Left colon (tissue), 2 donors: ENCODE measurements at places on chromosomes 6 and 20.

DNA sequence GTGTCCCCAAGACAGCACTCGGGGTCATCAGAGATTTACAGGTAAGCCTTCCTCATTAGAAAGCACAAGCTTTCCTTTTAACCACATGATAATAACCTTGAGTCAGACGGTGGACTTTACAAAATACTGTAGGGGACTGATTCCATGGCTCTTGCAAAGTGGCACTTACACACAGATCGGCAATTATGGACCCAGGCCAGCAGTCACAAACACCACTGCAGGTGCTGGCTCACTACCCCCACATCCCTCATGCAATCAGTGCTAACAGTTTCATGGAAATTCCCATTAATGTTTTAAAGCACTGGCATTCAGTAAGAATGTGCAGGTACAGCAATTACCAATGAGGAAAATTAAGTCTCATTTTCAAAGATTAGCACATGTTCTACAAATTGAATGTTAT lies 516.5 kb downstream of the PRKN start:
- DNase-seq = no peak

DNA sequence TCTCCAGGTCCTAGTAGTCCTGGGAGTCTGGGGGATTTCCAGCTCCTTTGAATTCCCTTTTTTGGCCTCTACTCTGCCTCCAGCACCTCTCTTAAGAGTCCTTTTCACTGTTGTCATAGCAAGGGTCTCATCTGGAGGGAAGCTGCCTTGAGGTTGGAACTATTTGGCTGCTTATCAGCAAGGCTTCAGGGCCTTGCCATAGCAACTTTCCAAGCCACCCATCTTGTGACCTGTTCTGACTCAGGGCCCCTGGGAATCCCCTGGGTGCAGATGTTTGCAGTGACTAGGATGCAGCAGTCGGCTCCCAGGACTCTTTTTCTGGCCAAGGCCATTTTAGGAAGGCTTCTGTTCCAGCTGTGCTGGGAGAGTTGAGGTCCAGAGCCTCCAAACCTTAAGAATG lies 12.4 kb downstream of the PKIG start:
- no peak for DNase-seq

- no peak for DNase-seq
Measured at GRCh38 chr20:23135449-23136420, 49.6 kb upstream of the CD93 start.

DNA sequence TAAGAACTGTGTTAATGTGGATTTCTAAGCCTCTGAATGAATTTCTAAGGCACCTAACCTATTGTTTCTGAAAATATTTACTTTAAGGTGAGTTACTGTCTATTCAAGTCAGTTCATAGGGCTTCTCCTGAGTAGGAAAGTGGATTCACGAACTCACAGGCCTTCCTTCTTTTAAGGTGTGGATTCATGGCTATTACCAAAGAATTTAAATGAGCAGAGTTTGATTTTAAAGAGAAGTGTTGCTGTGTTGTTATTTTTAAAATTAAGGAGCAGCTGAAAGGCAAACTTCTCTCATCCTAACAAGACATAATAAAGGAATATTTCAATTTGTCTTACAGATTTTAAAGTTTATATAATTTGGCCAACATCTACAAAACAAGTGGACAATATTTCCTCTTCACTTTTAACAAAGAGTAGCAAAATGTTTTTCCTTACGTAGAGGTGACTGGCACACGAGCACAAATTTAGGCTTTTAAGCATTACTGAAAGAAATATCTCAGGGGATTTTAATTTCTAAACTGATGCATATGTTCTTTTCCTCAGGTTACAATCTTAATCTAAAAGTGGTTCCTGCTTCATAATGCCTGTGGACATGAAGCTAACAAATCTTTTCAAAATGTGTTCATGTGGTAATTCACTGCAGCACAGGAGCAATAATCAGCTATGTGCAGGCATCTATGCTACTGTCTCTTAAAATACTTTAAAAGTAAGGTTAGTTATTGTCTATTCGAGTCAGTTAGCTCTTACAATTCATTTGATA lies 602 bp upstream of the TSPYL4 start:
- no peak for DNase-seq

GRCh38 chr20:57013741-57014140 lies 252.7 kb downstream of the BMP7 start:
- DNase-seq = no peak

DNA sequence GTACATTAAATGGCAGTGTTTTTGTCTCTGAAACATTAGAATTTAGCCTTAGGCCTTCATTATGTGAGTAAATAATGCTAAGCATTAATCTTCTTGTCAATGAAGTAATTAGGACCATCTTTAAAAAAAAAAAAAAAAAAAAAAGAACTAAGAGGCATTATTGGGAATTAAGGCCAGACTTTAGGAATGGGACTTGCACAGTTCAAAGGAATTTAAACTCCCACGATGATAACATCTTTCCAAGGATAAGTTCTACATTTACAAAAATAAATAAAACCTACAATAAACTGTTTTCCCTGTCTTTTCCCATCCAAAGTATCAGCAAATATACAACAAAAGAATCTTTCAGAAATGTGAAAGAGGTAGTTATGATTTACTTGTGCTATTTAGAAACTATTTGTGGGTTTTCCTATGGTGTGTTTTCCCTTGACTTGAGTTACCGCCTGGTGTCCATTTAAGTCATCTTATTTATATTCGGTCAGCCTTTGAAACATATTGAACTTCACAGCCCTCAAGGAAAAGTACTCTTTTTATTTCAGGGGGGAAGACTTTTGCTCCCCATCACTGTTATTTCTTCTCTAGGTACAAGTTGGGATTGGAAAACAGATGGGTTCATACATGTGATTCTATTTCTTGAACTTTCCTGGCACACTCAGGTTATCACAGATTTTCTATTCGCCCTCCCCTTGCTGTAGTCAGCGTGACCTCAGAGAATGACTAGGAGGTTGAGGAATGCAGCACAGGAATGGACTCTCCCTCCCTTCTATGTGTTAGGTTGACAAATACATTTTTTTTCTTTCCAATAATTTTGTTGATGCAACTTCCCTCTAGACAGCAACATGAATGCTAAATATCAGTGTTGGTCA lies 13.6 kb downstream of the STMND1 start:
- DNase-seq = no peak

GRCh38 chr6:158029668-158030230 lies 48.1 kb downstream of the SYNJ2 start:
- no peak for DNase-seq

DNA sequence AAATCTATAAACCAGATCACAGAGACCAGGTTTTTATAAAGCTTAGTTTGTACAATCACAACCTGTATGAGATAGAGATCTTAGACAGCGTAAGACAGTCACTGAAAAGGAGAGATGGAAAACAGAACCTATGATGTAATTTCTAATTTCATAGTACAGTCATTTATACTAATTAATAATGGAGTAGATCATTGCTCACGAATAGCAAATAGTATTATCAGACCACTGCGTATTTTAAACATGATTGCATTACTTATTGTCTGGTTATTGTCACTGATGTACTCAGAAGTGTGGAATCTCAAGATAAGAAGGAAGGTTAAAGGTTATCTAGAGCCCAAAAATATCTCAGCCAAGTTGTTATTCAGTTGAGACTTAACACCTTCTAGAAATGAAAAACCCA lies 115.6 kb downstream of the KHDC1L start:
- DNase-seq = no peak

- no peak for DNase-seq
Measured at GRCh38 chr6:41047745-41048732, 5.0 kb upstream of the APOBEC2 start.

- peak; percentile 72 for DNase-seq
Measured at GRCh38 chr20:49608752-49609670, 41.1 kb upstream of the PTGIS start.

DNA sequence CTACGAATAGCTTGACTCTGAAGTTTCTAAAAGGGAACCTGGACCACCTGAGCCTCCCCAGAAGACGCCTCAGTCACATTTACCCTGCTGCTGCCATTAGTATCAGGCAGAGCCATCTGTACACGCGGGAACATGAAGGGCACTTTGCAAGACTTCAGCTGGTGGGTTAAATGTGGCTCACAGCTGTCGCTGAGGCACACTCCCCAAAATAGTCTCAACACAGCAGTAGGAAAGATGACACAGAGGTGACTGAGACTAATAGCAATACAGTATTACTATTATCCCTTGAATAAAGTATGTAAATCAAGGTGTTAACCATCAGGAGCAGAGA lies 29.0 kb downstream of the PSMB1 start:
- DNase-seq = no peak

DNA sequence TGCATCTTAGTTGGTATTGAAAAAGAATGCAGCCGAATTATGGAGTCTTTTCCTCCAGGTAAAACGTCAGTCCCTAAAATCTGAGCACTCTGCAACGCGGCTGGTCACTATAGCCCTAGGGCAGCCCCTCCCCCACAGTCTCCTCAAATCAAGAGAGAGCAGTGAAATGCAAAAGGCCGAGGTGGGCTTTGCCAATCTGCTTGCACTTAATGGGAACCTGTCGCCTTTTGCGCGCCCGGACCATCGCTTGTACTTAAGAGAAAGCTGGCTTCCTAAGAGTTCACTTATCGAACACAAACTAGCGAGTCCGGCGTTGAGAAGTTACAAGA lies 447 bp downstream of the MCM3 start:
- DNase-seq = peak; percentile 73

- peak; percentile 94 for DNase-seq
Measured at GRCh38 chr6:79630883-79631692, at the start of gene SH3BGRL2. SH3BGRL2 (plus strand) TSS chr6:79631329; CDS start chr6:79631462, 133 bp downstream.

DNA sequence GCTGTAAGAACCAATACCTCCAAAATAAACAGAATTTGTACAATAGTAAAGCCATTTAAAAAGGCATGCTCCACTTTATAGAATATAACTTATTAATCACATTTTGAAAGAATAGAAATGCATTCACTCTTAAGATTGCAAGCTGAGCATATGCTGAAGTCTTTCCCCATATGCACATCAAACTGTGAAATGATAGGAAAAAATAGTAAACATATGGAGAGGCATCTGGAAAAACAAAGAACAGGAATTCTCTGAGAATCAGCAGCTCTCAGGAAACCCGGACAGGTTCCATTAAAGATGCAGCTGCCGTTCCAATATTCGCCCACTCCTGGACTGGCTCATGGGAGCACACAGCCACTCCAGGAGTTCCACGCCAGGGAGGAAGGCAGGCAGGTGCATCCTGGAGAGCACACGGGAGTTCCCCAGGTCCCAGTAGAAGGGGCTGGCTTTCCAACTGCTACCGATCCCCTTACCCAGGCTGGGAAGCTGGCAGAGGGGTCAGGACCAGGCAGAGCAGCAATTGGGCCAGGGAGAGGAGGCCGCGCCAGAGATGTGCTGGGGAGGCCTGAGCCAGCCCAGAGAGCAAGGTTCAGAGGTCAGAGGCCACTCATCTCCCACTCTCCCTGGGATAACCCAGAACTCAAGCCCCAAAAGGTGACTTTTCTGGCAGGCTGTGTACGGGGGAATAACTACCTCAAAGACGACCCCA lies 111.1 kb downstream of the DLL1 start:
- no peak for DNase-seq

GRCh38 chr20:38799203-38799602 lies 6.3 kb upstream of the PPP1R16B start:
- DNase-seq = no peak

GRCh38 chr6:42781796-42782688 lies at the start of gene BICRAL:
BICRAL (plus strand) TSS chr6:42782052; CDS start chr6:42822023, 39,971 bp downstream.
- peak; percentile 58 for DNase-seq

- no peak for DNase-seq
Measured at GRCh38 chr6:52555518-52556233, 21.2 kb downstream of the TRAM2 start.

GRCh38 chr20:37380864-37381579 lies 35.1 kb downstream of the SRC start:
- peak; percentile 18 for DNase-seq

DNA sequence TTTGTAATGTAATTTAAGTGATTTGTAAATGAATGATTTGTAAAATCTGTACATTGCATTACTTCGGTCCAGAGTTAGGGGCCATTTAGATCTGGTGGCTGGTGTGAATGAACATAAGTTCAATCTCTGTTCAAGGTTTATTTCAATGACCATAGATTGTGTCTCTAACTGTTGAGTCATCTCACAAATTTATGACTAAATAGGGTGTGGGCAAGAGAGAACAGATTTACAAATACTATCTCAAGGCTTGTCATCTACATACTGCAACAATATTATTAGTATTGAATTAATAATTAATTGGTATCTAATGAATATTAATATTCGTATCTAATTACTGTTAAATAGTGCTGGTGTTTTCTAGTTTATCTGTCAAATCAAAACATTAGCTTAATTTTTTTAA lies 115.3 kb upstream of the EDN1 start:
- no peak for DNase-seq

DNA sequence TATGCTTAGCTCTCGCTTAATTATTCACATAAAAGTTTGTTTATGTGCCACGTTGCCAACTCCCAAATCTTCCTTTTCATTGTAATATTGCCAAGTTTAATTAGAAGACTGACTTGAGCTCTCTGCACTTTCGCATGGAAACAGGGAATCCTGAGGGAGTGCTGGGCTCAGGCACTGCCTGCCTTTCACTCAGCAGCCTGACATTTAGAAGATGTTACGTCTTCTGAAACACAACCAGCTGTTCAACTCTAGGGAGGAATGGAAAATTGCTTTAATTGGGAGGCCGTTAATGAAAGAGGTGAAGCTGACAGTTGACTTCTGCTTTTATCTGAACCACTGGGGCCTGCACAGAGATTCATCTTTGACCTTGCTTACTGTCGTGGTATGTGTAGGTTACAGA lies 77.4 kb upstream of the MTHFD1L start:
- no peak for DNase-seq

DNA sequence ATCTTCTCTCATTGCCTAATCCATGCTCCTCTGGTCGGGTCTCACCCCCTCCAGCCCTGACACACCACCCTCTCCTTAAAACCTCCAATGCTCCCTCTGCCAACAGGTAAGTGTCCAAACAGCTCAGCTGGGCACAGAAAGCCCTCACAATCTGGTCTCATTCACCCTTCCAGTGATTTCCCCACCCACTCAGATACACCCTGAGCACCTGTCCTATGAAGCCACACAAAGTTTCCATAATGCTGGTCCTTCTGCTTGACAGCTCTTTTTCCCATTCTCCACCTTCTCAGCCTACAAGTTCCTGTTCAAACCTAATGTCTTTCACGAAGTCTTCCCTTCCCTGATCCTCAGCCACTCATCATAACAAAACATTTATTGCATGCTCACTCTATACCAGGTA lies 70.1 kb upstream of the MRPS10 start:
- no peak for DNase-seq

GRCh38 chr6:423799-424345 lies 32.3 kb downstream of the IRF4 start:
- no peak for DNase-seq

DNA sequence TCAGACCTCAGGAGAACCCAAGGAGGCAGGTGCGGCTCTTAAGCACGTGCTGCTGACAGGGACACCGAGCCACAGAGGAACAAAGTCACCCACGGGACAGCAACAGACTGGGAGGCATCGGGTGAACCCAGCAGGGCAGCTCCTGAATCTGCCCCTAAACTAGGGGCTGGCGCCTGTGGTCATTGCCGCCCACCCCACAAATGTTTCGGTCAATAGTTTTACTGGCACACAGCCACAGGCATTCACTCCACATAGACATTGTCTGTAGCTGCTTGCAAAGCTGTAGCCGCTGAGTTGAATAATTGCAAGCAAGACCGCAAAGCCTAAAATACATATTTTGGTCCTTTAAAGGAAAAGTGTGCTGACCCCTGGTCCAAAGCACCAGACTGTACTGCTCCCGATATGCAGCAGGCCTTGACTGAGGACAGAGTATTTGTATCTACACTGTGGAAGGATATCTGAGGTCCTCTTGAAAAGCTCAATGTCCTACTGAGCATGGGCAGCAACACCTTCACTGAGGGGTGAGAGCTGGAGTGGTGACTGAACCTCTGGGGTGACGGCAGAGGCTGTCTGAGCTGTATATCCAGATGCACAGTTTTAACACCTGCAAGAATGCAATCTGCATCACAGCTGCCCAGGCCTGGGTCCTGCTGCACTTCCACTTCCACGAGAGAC lies 310.3 kb downstream of the THBS2 start:
- DNase-seq = no peak
